Immature natural killer cell (primary cell): ENCODE measurements at places on chromosomes 7 and 10.

DNA sequence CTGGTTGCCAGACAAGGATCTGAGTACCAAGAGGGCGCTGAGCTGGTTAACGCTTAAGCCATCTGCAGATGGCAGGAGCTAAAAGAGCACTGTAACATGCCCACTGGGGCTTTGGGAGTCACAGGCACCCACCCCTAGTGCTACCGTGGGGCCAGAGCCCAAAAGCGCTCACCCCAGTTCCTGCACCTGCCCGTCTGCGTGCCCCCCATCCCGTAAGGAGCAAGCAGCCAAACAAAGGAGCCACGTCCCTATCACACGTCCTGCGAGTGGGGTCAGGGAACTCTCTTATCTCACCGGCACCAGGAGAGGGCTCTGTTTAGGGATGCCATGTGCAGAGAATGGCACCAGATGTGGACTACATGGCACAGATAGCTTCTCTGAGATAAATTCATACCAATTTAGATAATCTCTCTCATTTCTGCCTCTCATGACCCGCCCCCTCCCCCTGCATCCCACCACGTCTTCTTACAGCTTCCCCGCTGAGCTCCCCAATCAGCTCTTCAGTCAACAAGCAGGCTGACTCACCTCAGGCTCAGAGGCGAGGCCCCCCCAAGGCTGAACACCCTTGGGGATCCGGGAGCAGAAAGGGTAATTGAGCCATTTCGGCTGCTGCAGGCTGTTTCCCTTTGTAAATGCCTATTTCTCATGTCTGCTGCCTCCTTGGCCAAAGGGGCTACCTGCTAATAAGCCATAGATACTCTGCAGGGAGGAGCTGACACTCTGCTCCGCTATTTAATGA lies 235.7 kb downstream of the GRID1 start:
- DNase-seq = no peak

- DNase-seq = no peak
Measured at GRCh38 chr7:158098125-158099030, 489.2 kb downstream of the PTPRN2 start.

- no peak for DNase-seq
Measured at GRCh38 chr10:37856881-37857286, 526 bp downstream of the ZNF248 start.

- DNase-seq = no peak
Measured at GRCh38 chr7:22853674-22854157, 31.1 kb upstream of the TOMM7 start.

GRCh38 chr7:158186864-158187693 lies 400.5 kb downstream of the PTPRN2 start:
- no peak for DNase-seq

- no peak for DNase-seq
Measured at GRCh38 chr7:104723001-104723400, 291.0 kb upstream of the KMT2E start.

- no peak for DNase-seq
Measured at GRCh38 chr10:90407131-90407530, 450.7 kb downstream of the HTR7 start.

DNA sequence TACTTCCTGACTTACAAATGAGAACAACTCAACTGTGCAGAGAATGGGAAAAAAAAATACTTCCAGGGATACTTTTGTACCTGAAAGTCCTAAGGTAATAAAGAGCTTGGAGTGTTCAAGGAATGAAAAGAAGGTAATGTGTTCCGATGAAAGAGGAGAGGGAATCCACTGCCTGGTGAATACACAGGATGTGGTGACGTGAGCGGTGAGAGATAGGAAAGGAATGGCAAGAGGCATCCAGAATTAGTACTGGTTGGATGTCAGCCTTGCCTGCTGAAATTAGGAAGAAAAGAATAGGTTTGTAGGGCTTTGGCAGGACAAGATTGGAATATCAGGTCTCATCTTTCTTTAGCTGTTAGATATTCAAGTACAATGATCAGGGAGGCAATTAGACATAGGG lies 347.7 kb downstream of the POM121L12 start:
- DNase-seq = no peak

- no peak for DNase-seq
Measured at GRCh38 chr10:5746197-5746596, 61.6 kb downstream of the TASOR2 start.

GRCh38 chr7:122306320-122307227 lies 2.0 kb upstream of the FEZF1 start:
- DNase-seq = no peak

GRCh38 chr10:79418886-79419595 lies 26.4 kb downstream of the ZCCHC24 start:
- DNase-seq = no peak

DNA sequence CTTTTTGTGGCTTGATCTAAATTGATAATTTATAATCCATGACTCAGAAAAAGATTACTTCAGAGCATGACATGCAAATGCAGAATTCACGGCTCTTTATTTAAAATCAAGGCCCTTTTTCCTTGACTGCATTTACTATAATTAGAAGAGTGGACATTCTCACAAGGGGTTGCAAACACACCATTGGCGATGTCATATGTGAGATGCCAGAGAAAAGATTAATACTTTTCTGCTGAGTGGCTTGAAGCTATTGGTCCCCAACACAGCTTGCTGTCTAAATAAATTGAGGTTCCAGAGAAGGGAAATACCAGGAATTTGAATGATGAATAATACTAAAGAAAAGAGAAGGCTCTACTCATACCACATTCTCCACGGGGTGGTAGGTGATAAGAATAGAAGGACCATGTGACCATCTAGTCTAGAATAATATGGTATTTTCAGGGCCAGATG lies 78.7 kb upstream of the ARID5B start:
- DNase-seq = no peak

- no peak for DNase-seq
Measured at GRCh38 chr7:158028971-158029370, 558.7 kb downstream of the PTPRN2 start.

DNA sequence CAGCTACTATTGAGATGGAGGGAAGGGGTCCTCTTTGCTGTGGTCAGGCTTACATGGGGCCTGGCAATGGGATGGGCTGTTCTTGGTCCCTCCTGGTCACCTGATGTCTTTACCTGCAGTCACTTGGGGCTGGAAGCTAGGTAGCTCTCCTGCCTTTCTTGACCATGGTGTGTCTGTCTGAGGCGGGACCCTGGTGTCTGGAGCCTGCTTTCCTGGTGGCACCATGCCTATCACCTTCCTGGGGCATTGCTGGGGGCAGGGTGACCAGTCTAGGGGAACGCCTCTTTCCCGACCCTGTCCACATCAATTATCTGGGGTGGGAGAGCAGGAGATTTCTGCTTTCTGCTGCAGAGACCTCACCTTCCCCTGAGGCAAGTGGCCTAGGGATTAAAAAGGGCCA lies 55.6 kb downstream of the ARHGAP22 start:
- DNase-seq = no peak

- no peak for DNase-seq
Measured at GRCh38 chr7:29367784-29368183, 173.2 kb downstream of the CHN2 start.

DNA sequence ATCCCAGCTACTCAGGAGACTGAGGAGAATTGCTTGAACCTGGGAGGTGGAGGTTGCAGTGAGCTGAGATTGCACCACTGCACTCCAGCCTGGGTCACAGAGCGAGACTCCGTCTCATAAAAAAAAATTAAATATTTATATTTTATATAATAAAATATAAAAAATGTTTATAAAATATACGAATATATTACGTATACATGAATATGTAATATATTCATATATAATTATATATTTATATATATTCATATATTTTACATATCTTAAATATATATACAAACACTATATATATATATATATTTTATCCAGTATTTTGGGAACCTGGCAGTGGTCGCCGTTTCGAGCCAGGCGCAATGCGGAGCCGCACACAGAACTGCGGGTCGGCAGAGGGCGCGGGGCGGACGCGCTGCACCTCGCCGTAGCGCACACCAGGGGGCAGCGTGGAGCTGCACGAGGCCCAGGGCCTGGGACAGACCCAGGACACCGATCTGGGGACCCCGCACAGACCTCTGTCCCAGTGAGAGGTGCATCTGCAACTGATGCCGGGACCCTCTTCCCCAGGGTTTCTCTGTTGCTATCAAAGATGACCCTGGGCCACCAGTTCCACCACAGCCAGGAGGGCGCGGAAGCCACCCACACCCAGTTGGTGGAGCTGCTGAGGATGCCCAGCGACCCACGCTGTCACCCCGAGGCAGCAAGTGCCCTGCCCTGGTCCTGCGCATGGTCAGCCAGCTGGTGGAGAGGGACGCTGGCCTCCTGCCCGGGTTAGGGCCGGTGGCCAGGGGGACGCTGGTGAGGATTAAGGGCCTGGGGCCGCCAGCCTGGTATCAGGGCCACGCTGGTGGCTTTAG lies 22.7 kb downstream of the AP5Z1 start:
- DNase-seq = peak; percentile 56

GRCh38 chr7:64581926-64582894 lies 19.3 kb upstream of the ZNF680 start:
- no peak for DNase-seq

DNA sequence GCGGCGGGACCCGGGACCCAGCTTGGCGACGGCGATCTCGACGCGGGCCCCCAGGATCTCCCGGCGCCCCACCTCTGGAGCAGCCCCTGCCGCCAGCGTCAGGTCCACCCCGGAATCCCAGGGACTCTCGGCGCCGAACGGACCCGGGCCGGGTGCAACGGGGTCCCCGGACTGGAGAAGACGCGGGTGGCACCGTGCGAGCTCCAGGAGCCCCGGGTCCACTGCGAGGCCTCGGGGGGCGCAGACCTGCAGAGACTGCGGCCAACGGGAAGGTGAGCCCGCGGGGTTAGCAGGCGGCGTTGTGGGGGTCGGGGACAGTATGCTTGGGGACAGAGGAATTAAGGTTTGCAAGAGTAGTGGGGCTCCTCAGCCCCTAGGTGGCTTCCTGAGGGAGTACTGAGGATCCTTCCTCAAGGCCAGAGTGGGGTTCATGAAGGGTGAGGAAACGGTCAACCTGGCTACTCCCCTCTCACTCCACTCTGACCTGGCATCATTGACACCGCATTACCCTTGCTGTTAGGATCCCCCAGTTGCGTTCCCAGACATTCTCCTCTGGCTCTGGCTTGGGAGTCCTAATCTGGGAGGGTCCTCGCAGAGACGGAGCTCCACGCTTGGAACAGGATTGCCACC lies 353 bp downstream of the EPHB6 start:
- DNase-seq = no peak

- no peak for DNase-seq
Measured at GRCh38 chr7:100157334-100158228, 942 bp downstream of the TRAPPC14 start.

DNA sequence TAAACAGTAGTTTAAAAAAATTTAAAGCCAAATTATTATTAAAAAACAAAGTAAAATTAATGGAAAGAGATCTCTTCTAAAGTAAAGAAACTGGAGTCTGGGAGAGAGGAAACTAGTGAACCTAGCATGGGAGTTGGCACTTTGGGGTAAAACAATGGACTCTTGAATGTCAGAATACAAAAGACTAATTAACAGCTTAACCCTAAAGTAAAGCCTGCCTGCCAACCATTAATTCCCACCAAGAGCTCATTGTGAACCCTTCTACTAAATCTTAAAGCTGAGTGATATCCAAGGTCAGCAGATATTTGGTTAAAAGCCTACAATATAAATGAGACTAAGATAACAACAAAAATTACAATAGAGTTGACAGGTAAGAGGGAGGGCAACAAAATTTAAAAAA lies 36.5 kb downstream of the KMT2C start:
- DNase-seq = no peak

- DNase-seq = no peak
Measured at GRCh38 chr10:31677195-31678138, 251.2 kb downstream of the ARHGAP12 start.

GRCh38 chr7:3408814-3409595 lies 108.0 kb downstream of the SDK1 start:
- no peak for DNase-seq

DNA sequence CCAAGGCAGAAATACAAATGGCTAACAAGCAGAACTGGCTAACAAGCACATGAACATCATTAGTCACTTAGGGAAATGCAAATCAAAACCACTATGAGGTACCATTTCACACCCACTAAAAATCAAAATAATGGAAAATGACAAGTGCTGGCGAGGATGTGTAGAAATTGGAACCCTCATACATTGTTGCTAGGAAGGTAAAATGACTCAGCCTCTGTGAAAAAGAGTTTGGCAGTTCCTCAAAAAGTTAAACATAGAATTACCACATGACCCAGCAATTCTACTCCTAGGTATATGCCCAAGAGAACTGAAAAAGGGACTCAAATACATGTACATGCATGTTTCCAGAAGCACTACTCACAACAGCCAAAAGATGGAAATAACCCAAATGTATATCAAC lies 52.8 kb upstream of the ANAPC16 start:
- DNase-seq = no peak

- DNase-seq = no peak
Measured at GRCh38 chr7:85462671-85463070, 275.8 kb upstream of the SEMA3D start.

GRCh38 chr7:30929686-30930085 lies 18.0 kb downstream of the AQP1 start:
- no peak for DNase-seq

- DNase-seq = no peak
Measured at GRCh38 chr7:41702635-41703371, at the start of gene INHBA. Gene INHBA (minus strand): TSS chr7:41703090. CDS start chr7:41700374, 2,716 bp downstream.

DNA sequence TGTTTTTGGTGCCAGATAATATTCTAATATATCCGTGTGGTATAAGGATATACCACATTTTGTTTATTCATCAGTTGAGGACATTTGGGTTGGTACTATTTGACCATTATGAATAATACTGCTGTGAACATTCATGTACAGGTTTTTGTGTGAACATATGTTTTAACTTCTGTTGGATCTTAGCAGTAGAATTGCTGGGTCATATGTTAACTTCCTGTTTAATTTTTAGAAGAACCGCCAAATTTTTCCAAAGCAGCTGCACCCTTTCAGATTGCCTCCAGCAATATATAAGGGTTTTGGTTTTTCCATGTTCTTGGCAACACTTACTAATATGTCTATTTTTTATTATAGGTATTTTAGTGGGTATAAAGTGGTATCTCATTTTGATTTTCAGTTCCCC lies 22.8 kb downstream of the VPS26A start:
- DNase-seq = no peak

GRCh38 chr10:71390921-71391690 lies 5.6 kb upstream of the CDH23 start:
- no peak for DNase-seq

- DNase-seq = no peak
Measured at GRCh38 chr10:97412891-97413304, 11.8 kb upstream of the RRP12 start.
